ENCODE measurements at places on chromosomes 11 and 22.
A peak's percentile ranks its signal among the peaks of the same experiment; 100 is the strongest.

- peak; percentile 37 for DNase-seq
These were observed 8.2 kb upstream of the CCDC88B start for GRCh38 chr11:64331569-64332371.

GRCh38 chr11:66334605-66335442, 1.4 kb downstream of the RIN1 start:
- no peak for DNase-seq

DNA sequence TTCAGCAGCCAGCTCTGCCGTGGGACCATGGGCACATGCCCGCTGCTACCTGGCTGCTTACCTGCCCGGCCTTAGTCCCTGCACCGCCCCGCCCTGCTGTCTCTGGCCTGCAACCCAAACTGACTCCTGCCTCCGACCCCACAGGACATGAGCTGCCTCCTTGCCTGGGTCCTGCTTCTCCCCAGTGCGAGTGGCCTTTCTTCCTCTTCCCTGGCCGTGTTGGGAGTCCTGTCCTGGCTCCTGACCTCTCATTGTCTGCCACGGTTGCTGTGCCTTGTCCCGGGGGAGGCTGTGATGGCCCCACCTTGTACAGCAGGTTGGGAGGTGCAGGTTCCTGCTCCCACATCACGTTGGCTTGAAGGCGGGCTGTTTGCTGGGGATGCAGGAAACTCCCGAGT, 370.0 kb downstream of the TBC1D22A start:
- no peak for DNase-seq

GRCh38 chr11:47109727-47110246, 66.9 kb downstream of the ARFGAP2 start:
- DNase-seq, result no peak

GRCh38 chr22:43060183-43060582, 29.0 kb downstream of the TTLL1 start:
- DNase-seq, result no peak

GRCh38 chr22:21650823-21651520, 8.9 kb downstream of the SDF2L1 start:
- DNase-seq, result no peak

- DNase-seq, result no peak
These were observed 3.1 kb downstream of the MRGPRX1 start for GRCh38 chr11:18936002-18936673.

DNA sequence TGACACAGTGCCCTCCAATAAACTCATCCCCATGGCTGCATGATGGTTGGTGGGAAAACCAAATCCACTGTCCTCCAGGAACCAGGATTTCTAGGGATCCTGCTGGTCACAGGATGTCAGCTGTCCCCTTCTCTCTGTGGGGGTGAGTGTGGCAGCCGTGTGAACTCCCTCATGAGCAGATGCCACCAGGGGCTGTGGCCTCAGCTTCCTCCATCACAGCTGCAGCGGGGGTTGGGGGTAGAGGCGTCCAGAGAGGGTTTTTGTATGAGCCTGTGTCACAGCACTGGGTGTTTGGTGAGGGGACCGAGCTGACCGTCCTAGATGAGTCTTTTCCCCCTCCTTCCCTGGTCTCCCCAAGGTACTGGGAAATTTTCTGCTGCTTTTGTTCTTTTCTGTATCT, 26.4 kb downstream of the IGLL5 start:
- no peak for DNase-seq

DNA sequence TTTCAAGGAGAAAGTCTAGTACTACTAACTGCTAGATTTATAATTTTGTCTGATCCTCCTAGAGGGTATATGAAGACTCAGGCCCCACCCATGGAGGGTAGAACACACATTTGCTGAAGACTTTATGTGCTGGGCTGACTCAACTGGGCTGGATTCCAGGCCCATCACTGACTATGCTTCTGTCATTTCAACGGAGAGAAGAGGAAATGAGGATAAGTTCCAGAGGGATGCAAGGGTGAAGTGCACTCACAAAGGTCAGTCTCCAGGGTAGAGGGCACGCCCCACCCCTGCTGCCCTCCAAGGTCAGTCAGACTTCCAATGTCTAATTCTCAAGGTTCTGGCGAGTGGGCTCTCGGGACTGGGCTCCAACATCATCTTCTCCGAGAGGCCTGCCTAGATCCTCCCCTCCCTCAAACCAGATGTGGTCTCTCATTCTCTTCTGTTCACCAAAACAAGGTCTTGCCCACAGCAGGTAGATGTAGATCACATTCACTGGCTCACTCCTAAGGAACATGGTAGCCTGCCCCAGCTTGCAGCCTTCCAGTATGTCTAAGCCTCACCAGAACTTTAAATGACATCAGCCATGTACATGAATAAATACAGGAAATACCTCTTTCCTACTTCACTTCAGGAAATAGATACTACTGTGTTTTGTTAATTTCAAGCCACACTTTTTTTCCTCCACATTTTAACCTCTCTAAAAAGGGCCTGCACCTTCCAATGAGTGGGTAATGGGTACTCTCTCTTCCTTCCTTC, 7.3 kb upstream of the C11orf86 start:
- no peak for DNase-seq

GRCh38 chr22:20751185-20751851, 22.6 kb upstream of the SERPIND1 start:
- peak; percentile 20 for DNase-seq

DNA sequence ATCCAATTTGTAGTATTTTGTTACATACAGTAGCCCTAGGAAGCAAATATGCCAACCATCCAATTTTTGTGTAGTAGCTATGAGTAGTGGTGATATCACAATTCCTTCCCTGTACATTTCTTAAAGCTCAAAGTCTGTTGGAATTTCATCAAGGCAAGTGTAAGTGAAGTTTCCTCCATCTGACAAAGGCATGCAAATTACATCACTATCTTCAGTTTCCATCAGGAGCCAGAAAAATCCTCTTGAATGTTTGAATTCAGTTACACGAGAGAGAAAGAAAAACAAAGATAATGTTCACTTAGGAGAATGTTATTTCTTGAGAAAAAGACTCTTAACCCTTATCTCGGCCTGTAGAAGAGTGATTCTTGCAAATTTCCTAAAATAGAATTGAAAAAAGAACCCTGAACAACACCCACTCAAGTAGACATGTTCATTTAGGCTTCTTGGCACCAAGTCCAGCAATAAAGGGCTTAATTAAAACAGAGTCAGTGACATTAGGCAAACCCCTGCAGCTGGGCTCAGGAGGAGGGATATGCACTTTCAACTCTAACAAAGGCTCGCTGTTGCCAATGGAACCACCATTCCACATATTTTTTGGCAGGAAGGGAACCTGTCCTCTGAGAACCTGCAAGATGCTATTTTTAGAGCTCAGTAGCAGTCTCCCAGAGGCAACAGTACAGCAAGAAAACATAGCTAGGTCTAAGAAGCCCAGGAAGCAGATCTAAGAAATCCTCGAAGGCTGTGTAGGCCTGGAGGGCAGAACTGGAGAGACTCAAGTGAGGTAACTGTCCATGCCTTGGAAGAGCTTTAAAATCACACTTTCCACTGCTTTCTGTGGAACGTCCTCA, 144.6 kb downstream of the CCDC81 start:
- DNase-seq, result no peak

- DNase-seq, result no peak
These were observed 103.0 kb upstream of the OPCML start for GRCh38 chr11:133635244-133635739.

- DNase-seq, result no peak
These were observed 47.8 kb downstream of the ARRB1 start for GRCh38 chr11:75303544-75304224.

GRCh38 chr11:45805305-45806071, 539 bp downstream of the SLC35C1 start:
- peak; percentile 26 for DNase-seq

DNA sequence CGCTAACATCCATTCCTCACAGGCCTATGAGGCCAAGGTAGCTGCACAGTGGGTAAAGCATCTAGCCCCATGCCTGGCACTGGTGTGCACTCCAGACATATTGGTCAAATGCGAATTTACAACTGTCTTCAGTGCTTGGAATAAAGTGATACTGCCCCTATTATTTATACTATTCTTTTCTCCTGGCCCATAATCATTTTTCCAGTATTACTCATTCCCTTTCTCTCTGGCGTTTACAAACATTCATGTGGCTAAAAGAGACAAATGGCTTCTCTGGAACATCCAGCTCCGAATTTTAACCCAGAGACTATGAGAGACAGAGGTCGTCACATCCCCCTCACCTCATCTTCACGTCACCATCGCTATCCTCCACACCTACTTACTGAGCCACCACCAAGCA, 87.2 kb upstream of the PITPNB start:
- DNase-seq, result no peak

- DNase-seq, result no peak
These were observed 9.9 kb upstream of the MAFF start for GRCh38 chr22:38191731-38192474.

GRCh38 chr22:47452184-47452583, 689.7 kb downstream of the TBC1D22A start:
- peak; percentile 60 for DNase-seq

GRCh38 chr22:44965171-44965570, 44.6 kb downstream of the PHF21B start:
- DNase-seq, result no peak

DNA sequence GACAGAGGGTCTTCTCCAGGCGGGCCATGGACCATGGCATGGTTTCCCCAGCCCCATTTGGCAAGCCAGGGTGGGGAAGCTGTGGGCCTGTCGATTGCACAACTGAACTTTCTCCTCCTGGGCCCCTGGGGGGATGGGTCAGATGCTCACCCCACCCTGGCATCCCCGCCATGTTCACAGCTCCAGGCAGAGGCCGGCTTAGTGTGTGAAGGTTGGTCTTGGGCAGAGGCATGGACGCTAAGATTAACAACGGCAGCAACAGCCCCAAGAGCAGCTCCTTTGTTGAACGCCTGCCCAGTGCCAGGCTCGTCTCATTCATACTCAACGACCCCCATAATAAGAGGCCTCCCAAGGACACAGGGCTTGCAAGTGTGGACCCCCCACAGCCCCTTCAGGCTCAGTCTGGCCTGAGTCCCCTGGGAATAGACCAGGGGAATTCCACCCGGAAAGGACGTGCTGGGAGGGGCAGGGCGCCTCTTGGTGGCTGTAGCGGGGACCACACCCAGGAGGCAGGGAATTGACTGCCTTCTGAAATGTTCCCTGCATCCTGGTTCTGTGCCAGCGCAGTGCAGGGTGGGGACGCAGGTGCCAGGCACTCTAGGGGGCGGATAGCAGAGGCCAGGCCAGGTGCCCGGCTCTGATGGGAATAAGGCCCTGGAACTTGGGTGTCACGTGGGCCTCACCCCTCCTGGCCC, 8.3 kb downstream of the TSPO start:
- no peak for DNase-seq

- no peak for DNase-seq
These were observed 79.2 kb downstream of the DHCR7 start for GRCh38 chr11:71368966-71369365.

DNA sequence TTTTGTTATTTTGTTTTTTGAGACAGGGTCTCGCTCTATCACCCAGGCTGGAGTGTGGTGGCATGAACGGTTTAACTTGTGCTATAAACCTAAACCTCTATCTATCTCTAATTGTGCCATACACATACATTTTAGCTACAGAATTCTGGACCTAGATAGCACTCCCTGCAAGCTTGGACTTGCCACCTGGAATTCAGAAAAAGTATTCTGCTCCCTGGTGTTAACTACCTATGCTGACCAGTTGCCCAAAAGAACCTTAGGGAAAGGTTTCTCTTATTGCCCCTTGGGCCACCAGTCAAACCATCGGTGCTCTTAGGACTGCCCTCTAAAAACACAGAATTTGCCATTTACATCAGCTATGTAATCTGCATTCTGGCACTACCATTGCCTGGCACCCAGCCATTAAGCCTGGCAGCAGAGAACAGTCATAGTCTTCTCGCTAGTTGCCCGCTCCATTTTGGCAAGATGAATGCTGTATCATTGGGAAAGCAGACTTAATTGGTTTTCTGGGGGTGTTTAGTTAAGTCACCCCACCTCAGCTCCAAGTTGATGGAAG, 55.3 kb downstream of the ETS1 start:
- DNase-seq, result no peak

- DNase-seq, result no peak
These were observed 1.0 kb upstream of the ELF5 start for GRCh38 chr11:34514597-34514996.

DNA sequence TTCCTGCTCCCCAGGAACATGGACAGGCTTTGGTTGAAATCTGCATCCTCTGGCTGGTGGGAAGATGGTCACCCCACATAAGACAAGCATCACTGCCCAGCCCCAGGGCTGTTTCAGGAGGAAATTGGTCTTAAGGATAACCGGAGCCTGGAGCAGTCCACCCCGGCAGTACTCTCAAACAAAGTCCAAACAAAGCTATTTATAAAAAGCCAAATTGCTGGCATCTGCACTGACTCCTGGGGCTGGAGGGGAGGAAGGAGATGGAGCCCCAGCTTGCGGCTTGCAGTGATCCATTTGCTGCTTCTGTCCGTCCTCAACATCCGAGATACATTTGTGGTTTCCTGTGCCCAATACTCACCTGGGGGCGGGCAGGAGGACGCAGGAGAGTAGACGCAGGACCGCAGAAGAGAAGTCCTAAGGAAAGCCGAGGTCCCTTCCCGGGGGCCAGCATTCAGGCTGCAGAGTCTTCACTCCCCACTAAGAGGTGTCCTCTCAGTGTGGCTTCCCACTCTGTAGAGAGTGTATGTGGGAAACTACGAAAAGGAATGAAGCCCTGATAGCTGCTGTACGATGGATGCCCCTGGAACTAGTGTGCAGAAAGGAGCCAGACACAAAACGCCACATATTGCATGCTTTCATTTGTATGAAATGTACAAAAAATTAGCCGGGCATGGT, 107.3 kb upstream of the FGF3 start:
- DNase-seq, result no peak

GRCh38 chr11:111845276-111846028, 25.9 kb downstream of the ALG9 start:
- DNase-seq, result no peak

GRCh38 chr11:76617553-76618265, 52.8 kb downstream of the LRRC32 start:
- DNase-seq, result no peak

DNA sequence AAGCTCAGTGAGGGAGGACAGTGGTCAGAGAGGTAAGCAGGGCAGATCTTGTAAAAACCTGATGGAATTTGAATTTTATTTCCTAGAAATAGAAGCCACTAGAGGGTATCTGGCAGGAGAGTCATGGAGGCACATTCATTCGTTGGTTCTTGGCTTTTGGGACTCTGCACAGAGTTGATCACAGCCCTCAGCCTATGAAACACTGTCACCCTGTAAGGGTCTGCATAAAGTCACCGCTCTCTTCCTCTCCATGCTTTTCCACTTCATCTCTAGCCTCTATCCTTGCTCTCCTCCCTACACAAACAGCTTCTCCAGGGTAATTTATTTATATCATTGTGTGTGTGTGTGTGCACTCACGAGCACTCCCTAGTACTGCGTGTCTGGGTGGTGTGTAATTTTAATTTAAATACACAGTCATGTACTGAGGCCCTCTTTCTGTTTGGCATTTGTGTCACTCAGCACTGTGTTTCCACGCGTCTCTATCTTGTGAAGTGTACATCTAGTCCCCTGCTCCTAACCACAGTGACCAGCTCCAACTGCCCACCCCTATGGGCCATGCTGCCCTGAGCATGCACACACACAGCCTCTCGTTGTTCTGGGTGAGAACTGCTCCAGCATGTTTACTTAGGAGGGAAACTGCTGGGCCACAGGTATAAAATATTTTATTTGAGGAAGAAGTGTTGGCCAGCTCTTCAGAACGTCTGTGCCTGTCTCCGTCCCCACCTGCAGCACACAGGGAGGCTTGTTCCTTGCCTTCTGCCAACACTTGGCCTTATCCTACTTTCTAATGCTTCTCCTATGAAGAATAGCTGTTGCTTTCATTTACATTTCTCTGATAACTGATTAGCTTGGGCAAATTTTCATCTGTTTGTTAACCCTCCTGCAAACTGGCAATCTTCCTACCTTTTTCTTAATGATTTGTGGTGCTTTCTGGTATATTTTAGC, 4.5 kb downstream of the KCNQ1OT1 start:
- DNase-seq, result no peak
